ENCODE measurements at places on chromosomes 5 and 9.

GRCh38 chr9:72165326-72165725 is 16.1 kb downstream of the GDA start:
- DNase-seq: no peak

- DNase-seq: no peak
Observed at GRCh38 chr5:151153300-151153699, 4.3 kb downstream of the ANXA6 start.

GRCh38 chr5:170152767-170153166 is 47.1 kb downstream of the FOXI1 start:
- no peak for DNase-seq

GRCh38 chr9:33158843-33159776 is 8.0 kb downstream of the B4GALT1 start:
- DNase-seq: no peak

DNA sequence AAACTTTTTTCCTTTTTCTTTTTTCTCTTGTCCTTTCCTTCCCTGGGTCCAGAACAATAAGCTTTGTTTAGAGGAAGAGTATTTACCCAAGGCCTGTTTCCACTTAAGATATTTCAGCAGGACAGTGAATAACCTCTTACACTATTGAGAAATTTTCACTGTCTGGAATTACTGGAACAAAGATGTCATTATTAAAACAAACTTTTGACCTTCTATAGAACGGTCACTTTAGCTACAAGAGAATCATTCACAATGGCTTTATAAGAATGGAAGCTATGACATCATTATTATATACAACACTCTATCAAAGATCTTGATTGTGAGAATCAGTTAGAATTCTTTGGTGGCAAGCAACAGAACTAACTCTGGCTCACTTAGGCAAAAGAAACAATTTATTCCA is 22.0 kb upstream of the ARHGAP26 start:
- DNase-seq: no peak

- no peak for DNase-seq
Observed at GRCh38 chr5:168317521-168318147, 26.2 kb downstream of the WWC1 start.

- DNase-seq: no peak
Observed at GRCh38 chr9:33443047-33443446, 4.3 kb downstream of the AQP3 start.

- DNase-seq: no peak
Observed at GRCh38 chr9:118473521-118473920, 769.3 kb downstream of the TLR4 start.

DNA sequence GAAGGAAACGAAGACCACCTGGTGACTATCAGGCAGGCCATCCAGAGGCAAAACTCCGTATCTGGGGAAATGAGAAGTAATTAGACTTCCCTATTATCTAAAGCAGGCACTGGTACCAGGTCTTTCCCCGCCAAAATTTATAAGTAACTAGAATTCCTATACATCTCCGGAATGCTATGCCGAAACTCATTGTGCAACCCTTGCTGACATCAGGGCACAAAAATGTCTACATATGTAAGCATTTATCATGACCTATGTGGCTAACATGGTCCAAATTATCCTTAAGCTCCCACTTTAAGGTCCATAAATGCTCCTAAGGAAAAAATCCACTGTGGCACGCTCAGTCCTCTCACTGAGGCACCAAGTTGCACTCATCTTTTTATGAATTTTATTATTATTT is 17.8 kb downstream of the ACTL7B start:
- no peak for DNase-seq

- DNase-seq: peak; percentile 82
Observed at GRCh38 chr5:61625681-61626621, 293.9 kb downstream of the ZSWIM6 start.
